ENCODE measurements at places on chromosomes 3 and 15. TPM values are rescaled to one million over a fixed set of nuclear protein-coding genes. Genes with fewer than 3 reads are reported as not detected.

DNA sequence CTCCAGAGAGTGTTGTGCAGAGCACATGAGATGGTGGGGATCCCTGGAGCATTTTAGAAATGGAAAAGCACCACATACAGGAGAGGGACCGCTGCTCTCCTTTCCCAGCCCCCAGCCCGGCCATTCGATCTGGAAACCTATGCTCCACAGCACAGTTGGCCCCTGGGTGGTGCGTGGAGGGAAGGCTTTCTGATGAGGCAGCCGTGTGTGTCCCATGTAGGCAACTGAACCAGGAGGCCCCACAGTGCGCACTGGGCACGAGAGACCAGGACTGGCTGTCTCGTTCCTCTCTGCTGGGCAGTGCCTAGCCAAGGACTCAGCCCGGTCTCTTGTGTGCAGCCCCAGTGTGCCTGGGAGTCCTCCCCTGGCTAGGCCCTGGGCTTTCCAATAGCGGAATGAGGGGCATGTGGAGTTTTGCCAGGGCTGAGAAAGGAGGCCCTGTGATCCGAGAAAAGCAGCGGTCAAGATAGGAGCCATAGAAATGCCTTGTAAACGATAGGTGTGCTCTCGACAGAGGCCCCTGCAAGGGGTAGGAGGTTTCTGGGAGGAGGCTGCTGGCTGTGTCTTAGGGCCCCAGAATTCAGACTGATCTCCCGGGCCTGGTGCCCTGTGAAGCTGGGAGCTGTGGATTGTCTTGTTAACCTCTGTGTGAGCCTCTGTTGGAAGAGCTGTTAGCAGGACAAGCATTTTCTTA lies 39.0 kb downstream of the CHDH start:
- no peak for DNase-seq

- DNase-seq, result peak; percentile 52
These were observed 866.3 kb downstream of the ROBO2 start for GRCh38 chr3:77906102-77906709.

FAM81A gene
- 3.0 TPM for total RNA-seq

DNAH1 gene
- total RNA-seq, result 0.51 TPM

All from epithelial cell of proximal tubule (primary cell).